ENCODE measurements at places on chromosomes 11 and 22. TPM values are rescaled to one million over a fixed set of nuclear protein-coding genes. Genes with fewer than 3 reads are reported as not detected.

The MUC5B gene
- total RNA-seq, result not detected

The OR10G7 gene
- total RNA-seq, result not detected

The OVOL1 gene
- not detected for total RNA-seq

The GNG3 gene
- total RNA-seq, result not detected

The C1QTNF5 gene
- total RNA-seq, result 1.9 TPM

The BTBD18 gene
- total RNA-seq, result not detected

The CHRM1 gene
- not detected for total RNA-seq

The SLC22A8 gene
- total RNA-seq, result not detected

The NPAS4 gene
- under 0.01 TPM for total RNA-seq

The NFRKB gene
- 28.9 TPM for total RNA-seq

The OMP gene
- total RNA-seq, result not detected

The SCGB1C1 gene
- not detected for total RNA-seq

The IFITM2 gene
- 31.2 TPM for total RNA-seq

The OR10A2 gene
- total RNA-seq, result not detected

The RAG2 gene
- not detected for total RNA-seq

The MAP6 gene
- 3.0 TPM for total RNA-seq

The MFRP gene
- total RNA-seq, result not detected

The MAPK8IP2 gene
- total RNA-seq, result under 0.01 TPM

The NLRP6 gene
- not detected for total RNA-seq

The HTR3A gene
- not detected for total RNA-seq

The VPREB1 gene
- total RNA-seq, result not detected

The PGA4 gene
- not detected for total RNA-seq

The RASGRP2 gene
- not detected for total RNA-seq

The APOL1 gene
- 0.56 TPM for total RNA-seq

The TRPM5 gene
- total RNA-seq, result not detected

The RTN4R gene
- total RNA-seq, result 0.28 TPM

The RASD2 gene
- under 0.01 TPM for total RNA-seq

The RIC3 gene
- not detected for total RNA-seq

The BATF2 gene
- 0.56 TPM for total RNA-seq

The ZFPL1 gene
- 27.2 TPM for total RNA-seq

The SLC17A6 gene
- total RNA-seq, result not detected

The BDNF gene
- total RNA-seq, result 174 TPM

The TESMIN gene
- 0.56 TPM for total RNA-seq

The KRTAP5-9 gene
- not detected for total RNA-seq

The VSIG10L2 gene
- total RNA-seq, result not detected

The RPS13 gene
- 1,189 TPM for total RNA-seq

The UPK3A gene
- not detected for total RNA-seq

The NEAT1 gene
- total RNA-seq, result 30.1 TPM

The OR8D1 gene
- not detected for total RNA-seq

The SLC22A9 gene
- total RNA-seq, result not detected

The SLC22A25 gene
- not detected for total RNA-seq

The SCGB1D4 gene
- total RNA-seq, result not detected

The OR51E1 gene
- total RNA-seq, result not detected

The C11orf87 gene
- under 0.01 TPM for total RNA-seq

The PHLDB1 gene
- total RNA-seq, result 40.0 TPM

The POTEH gene
- not detected for total RNA-seq

The HSCB gene
- total RNA-seq, result 5.4 TPM

The WBP2NL gene
- not detected for total RNA-seq

The SERGEF gene
- total RNA-seq, result 18.1 TPM

The BIK gene
- total RNA-seq, result 0.18 TPM

The NXPE1 gene
- not detected for total RNA-seq

The OR52H1 gene
- 0.28 TPM for total RNA-seq

The ME3 gene
- total RNA-seq, result 9.0 TPM

The C11orf21 gene
- total RNA-seq, result not detected

The XBP1 gene
- 223 TPM for total RNA-seq

The FIBIN gene
- total RNA-seq, result 7.5 TPM

The HDHD5 gene
- total RNA-seq, result 31.4 TPM
